Activated naive CD8-positive, alpha-beta T cell treated with anti-CD3 and anti-CD28 coated beads, Interleukin-2, amount 10 ng/mL, durations not matched to agents 7 days and 5 days (primary cell): ENCODE measurements at places on chromosomes 11 and 22.

- no peak for DNase-seq
Observed at GRCh38 chr11:126246636-126247035, 22.1 kb downstream of the SRPRA start.

GRCh38 chr11:131246663-131247062 lies 123.8 kb upstream of the NTM start:
- DNase-seq = no peak

GRCh38 chr11:77152846-77153245 lies 24.8 kb downstream of the MYO7A start:
- DNase-seq = no peak

GRCh38 chr11:36703055-36703404 lies 105.0 kb upstream of the RAG2 start:
- no peak for DNase-seq

DNA sequence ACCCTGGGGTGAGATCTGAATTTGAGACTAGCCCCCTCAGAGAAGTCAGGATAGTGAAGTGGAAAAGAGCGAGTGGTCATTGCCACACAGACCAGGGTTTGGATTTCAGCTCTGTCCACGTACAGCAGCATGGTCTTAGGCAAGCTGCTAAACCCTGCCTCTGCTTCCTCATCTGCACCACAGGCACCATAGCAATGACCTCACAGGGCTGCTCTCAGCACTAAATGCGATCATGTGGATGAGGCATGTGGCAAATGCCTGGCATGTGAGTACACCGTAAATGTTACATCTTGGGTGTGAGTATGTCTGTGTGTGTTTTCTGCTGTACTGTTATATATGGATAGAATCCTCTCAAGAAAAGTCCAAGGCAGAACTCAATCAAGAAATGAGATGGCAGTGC lies 15.8 kb downstream of the NAV2 start:
- DNase-seq = no peak

DNA sequence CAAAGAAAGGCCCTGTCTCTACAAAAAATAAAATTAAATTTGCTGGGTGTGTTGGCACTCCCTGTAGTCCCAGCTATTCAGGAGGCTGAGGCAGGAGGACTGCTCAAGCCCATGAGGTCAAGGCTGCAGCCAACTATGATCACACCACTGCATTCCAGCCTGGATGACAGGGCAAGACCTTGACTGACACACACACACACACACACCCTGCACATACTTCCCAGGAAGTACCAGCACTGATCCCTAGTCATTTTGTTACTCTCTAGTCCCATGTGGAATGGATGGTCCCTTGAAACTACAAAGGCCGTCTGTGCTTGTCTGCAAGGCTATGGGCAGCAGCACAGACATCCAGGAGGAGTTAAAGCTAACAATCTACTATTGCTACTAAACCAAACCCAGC lies 59.7 kb upstream of the CYP2D6 start:
- no peak for DNase-seq

DNA sequence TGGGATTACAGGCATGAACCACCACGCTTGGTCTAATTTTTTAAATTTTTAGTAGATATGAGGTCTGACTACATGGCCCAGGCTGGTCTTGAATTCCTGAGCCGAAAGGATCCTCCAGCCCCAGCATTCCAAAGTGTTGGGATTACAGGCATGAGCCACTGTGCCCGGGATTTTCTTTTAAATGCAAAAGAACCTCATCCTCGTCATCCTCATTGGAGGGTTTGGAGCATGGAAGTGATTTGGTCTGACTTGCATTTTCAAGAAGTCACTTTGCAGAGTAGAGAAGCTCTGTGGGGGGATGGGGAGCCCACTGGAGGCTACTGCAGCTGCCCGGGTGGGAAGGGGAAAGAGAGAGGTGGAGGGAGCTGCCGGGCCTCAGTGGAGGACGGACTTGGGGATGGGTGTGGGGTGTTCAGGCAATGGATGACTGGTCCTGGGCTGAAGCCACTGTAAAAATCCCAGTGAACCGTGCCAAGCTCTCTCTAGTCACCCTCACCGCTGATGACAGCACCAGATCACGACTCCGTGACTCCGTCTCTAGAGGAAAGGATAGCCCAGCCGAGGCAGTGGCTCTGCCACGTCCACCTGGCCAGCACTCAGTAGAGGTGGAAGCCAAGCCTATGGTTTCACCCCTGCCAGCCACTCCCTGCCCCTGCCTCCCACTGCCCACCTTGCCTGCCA lies 32.8 kb upstream of the SLC22A12 start:
- DNase-seq = no peak

DNA sequence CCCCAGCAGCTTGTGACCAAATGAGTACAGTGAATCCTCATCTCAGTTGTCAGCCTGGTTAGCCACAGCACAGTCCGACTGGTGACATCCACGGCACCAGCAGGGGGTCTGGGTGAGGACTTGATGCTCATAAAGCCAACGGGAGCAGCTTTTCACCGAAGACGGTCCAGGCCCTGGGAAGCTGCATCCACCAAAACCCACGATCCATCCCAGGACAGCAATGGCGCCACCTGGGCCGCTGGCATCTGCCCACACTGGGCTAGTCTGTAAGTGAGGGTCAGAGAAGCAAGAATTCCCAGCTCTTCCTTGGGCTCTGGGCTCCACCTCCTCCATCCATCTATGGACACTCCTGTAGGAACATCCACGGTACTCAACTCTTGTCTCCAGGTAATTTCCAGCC lies 25.1 kb upstream of the FXYD6 start:
- DNase-seq = peak; percentile 1

- DNase-seq = peak; percentile 21
Observed at GRCh38 chr11:64770120-64770519, 8.2 kb downstream of the SF1 start.

DNA sequence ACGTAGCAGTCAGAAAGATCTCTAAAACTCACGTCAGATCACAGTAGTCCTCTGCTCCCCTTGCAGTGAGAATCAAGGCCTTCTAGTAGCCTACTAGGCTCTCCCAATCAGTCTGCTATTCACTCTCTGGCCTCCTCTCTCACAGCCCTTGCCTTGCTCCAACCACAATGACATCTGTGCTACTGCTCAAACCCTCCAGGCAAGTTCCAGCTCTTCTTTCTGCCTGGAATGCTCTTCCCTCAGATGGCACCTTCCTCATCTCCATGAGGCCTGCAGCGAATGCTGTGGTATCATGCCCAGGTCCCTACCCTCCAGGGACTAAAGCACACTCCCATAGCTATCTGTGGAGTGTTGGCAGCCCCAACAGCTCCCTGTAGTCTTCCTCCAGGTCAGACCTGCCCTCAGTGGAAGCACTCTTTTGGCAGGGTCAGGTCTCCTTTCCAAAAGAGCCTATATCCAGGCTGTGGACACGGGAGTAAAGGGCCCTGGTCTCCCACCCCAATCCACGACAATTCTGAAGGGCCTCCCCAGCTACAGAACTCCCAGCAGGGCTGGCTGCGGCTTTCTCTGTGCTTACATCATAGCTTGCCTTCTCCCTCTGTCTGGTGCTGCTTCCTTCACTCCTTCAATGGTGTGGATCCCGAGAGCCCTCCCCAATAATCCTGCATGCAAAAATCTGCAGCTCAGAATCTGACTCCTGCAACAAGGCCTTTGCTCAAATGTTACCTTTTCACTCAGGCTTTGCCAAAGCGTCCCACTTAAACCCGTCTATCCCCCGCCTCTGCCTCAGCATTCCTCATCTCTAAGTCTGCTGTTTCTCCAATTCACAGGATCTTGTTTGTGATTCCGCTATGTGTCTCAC lies 8.9 kb downstream of the HIRA start:
- no peak for DNase-seq

- DNase-seq = no peak
Observed at GRCh38 chr11:33323421-33323820, 66.2 kb downstream of the HIPK3 start.

DNA sequence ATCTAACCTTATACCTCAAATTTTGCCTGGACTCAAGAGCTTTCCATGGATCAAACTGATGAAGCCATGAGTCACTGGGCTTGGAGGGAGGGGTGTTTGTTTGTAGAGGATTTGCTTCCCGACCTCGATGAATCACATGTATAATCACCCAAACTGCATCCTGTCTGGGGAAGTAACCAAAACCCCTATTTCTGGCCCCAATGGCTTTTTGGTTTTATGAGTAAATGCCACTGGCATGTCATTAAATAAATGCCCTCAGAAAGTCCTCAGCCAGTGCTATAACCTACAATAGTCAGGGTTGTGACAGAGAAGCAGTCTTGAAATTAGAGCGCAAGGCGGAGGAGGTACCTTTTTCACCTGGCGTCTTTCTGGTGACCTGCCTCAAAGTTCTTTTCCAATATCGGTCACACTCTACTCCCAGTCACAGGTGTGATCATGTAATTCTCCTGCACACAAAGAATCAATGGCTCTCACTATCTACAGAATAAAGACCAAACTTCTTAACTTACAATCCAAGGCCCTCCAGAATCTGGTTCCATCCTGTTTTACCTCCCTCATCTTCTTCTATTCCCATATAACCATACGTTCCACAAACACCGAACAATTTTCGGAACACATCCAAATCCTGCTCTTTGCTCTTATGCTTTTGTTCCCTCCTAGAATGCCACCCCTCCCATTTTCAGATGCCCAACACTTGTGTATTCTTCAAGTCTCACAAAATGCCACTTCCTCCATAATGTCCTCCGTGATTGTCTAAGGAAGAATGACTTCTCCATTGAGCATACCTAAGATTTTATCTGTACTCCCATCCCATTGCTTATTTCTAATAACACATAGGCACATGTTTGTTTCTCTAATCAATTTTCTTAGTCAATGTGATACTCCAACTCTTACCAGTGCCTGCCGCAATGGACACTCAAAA lies 81.3 kb upstream of the BLID start:
- no peak for DNase-seq

DNA sequence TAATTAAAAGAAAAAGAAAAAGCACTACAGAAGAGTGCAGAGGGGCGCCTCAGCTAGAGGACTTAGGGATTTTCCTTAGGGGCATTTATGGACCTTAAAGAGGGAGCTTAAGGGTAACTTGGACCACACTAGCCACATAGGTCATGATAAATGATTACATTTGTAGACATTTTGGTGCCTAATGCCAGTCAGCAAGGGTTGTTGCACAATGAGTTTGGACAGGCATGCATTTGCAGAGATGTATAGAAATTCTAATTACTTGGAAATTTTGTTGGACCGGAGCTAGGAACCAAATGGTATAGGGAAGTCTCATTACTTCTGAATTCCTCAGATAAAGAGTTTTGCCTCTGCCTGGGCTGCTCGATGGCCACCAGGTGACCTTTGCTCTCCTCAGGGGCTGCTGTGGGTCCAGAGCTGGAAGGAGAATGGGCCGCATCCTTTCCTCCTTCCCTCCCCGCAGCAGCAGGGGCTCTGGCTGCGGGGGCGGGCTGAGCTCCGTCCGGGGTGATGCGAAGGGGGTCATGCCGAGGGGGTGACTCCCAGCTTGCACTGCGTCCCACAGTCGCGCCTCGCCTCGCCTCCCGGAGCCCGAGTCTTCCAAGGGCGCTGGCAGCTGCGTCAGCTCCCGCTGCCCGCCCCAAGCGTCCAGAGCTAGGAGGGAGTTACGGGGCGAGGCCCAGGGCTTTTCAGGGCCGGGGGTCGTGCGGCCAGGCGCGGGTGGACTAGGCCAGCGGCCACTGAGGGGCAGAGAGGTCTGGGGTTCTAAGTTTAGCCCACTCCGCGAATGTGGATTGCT lies 20.3 kb upstream of the MALAT1 start:
- DNase-seq = no peak

- no peak for DNase-seq
Observed at GRCh38 chr22:28938286-28938833, 55.0 kb downstream of the ZNRF3 start.

GRCh38 chr11:65911682-65912568 lies 6.9 kb downstream of the C11orf68 start:
- no peak for DNase-seq

GRCh38 chr22:26904483-26904882 lies 247.1 kb downstream of the MIAT start:
- no peak for DNase-seq

- DNase-seq = no peak
Observed at GRCh38 chr22:48088251-48088650, 1325.8 kb downstream of the TBC1D22A start.

DNA sequence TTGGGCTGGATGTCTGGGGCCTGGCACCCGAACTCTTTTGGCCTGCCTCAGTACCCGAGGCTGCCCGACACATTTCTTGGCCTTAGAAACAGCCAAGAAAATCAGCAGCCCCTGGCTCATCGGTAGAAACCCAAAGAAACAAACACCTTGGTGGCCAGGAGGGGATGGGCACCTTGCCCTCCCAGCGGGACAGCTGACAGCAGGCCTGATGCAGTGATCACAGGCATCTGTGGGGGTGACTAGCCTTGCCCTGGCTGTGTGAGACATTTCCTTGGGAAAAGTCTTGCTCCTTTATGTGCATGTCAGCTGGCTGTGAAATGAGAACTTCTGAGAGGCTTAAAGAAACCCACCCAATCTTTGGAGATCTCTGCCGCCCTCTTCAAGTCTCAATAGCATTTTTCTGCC lies 60.9 kb downstream of the SMIM38 start:
- no peak for DNase-seq

DNA sequence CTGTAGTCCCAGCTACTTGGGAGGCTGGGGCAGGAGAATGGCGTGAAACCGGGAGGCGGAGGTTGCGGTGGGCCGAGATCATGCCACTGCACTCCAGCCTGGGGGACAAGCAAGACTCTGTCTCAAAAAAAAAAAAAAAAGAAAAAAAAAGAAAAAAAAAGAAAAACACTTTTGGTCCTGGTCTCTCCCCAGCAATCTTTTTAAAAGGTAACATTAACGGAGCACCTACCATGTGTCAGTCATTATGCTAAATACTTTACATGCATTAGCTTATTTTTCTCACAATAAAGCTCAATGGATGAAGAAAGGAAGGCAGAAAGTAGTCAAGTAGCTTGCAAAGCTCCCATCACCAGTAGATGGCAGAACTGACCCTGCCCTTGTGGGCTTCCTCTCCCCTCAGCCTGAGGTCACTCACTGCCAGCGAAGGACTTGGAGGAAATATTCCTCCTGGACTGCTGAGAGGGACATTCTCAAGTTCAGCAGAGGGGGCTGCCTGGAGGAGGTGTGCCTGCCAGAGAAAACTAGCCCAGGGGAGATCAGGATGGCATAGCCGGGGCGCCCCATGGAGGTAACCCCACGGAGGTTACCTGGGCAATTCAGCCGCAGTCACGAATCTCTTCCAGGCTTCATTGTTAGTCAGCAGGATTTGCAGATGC lies 15.5 kb downstream of the APOL3 start:
- no peak for DNase-seq

- peak; percentile 37 for DNase-seq
Observed at GRCh38 chr11:629237-629583, 2.2 kb upstream of the SCT start.

- no peak for DNase-seq
Observed at GRCh38 chr11:59766542-59767224, 11.5 kb downstream of the STX3 start.

- DNase-seq = no peak
Observed at GRCh38 chr11:67163006-67163405, 43.9 kb downstream of the KDM2A start.
